ENCODE measurements at places on chromosomes 11 and 22. TPM values are rescaled to one million over a fixed set of nuclear protein-coding genes. Genes with fewer than 3 reads are reported as not detected.

The CHKA gene
- total RNA-seq: 23.6 TPM

The BACE1 gene
- total RNA-seq: 32.6 TPM

The PICK1 gene
- 20.7 TPM for total RNA-seq

The DRICH1 gene
- not detected for total RNA-seq

The CAPN5 gene
- total RNA-seq: 17.4 TPM

The CNIH2 gene
- total RNA-seq: 12.2 TPM

The RTN4R gene
- total RNA-seq: 1.9 TPM

The OR51E2 gene
- total RNA-seq: 0.38 TPM

The OR5D18 gene
- not detected for total RNA-seq

The LYVE1 gene
- 0.27 TPM for total RNA-seq

The FAT3 gene
- total RNA-seq: 41.0 TPM

The TMEM45B gene
- not detected for total RNA-seq

The MCAT gene
- 11.5 TPM for total RNA-seq

The YPEL1 gene
- 0.82 TPM for total RNA-seq

The SPTBN2 gene
- 18.2 TPM for total RNA-seq

The PDE3B gene
- 2.9 TPM for total RNA-seq

The TPH1 gene
- 0.32 TPM for total RNA-seq

The KRTAP5-8 gene
- not detected for total RNA-seq

The MUC15 gene
- 0.16 TPM for total RNA-seq

DNA sequence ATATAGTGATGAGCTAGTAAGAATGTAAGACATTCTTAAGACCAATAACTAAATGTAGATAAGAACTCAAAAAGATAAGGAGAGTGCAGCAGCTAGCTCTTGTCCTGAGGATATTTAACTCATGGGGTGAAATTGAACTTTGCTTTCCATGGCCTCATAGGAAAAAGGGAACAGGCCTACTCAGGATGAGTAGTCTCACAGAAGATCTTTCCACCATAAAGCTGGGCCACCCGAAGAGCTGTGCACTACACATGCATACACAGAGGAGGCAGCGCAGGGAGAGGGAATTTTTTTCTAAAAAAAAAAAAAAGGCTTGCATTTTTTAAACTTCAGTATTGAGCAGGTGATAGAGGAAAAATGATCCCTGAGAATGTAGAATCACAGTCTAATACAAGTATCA, 59.9 kb upstream of the CFAP300 start:
- no peak for DNase-seq

GRCh38 chr22:23904573-23905254, 10.5 kb downstream of the MIF start:
- DNase-seq: no peak

DNA sequence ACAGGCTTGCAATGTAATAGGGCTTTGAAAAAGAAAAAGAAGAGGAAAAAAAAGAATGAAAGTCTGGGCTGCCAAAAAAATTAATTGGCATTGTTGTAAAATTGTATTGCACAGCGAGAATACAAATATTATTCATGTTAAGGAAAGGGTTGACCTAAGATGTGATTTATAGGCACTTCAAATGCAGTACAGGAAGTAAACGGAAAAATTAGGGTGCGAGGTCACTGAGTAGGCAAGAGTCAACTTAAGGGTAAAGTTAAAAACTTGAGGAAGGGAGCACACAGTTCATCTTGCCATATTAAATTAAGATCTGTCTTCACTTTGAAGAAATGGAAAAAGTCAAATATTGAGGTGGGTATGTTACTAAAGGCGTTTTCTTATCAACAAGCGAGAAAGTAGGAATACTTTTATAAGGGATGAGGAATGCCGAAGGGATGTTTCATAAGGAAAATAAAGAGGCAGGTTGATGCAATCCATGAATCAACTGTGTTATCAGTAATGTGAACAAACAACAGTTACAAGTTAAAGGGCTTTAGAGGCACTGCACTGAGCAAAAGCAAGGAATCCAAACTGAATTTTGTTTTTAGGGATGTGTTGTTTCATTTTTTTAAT, 123.0 kb downstream of the WT1 start:
- peak; percentile 38 for DNase-seq

- peak; percentile 79 for DNase-seq
These were observed 83.5 kb upstream of the EIF3D start for GRCh38 chr22:36612458-36612857.

DNA sequence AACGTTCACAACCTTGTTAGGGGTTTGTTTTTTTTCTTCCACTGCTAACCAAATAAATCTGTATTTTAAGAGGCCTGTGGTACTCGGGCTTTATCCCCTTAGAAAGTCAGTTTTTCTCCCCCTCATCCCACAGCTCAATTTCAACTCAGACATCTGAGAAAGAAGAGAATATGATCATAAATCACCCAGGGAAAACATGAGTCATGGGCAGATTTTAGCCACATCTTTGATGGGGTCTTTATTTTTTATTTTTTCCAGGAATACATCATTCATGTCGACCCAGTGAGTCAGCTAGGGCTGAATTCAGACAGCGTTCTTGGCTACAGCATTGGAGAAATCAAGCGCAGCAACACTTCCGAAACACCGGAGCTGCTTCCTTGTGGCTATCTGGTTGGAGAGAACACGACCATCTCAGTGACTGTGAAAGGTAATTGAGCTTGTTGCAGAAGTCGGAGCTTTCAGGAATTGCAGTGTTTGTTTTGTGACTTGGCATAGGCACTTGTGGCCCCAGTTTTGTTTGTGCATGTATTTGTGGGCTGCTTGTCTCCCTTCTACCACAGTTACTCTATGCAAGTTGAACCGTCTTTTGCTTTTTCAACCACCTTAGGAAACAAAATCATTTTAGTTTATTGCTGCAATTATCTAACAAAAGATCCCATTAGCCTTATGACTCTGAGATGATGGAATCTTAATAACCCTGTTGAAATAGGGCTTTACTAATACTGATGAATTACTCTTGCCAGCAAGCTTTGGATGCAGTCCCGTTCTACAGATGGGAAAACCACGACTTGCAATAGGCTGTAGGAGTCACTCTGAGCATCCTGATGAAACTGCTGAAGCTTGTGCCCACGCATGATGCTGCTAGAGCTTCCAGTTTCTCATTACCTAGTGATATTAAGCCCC, 62.7 kb downstream of the DBX1 start:
- DNase-seq: peak; percentile 99

- no peak for DNase-seq
These were observed 755 bp downstream of the NRIP3 start for GRCh38 chr11:9002920-9003572.

GRCh38 chr11:102733232-102733875, 8.6 kb upstream of the MMP8 start:
- no peak for DNase-seq

GRCh38 chr11:44865866-44866272, 84.8 kb downstream of the TP53I11 start:
- no peak for DNase-seq

DNA sequence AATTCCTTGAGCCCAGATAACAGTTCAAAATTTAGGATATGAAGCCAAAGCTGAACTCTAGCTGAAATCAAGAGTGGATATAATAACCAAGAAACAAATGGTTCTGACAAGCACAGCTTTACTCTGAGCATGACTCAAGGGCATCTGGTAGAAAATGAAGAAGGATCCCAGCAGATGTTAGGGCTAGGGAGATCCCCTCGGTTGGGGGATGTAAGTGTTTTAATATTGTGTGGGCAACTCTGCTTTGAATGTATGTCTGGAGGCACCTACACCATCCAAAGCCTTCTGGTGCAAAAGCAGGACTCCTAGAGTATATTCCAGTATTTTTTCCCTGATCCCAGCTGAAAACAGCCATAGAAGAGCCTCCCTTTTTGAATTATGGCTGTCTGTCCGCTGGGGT, 61.7 kb downstream of the FLI1 start:
- DNase-seq: no peak

- no peak for DNase-seq
These were observed 684.3 kb upstream of the RAG2 start for GRCh38 chr11:37282367-37282766.

DNA sequence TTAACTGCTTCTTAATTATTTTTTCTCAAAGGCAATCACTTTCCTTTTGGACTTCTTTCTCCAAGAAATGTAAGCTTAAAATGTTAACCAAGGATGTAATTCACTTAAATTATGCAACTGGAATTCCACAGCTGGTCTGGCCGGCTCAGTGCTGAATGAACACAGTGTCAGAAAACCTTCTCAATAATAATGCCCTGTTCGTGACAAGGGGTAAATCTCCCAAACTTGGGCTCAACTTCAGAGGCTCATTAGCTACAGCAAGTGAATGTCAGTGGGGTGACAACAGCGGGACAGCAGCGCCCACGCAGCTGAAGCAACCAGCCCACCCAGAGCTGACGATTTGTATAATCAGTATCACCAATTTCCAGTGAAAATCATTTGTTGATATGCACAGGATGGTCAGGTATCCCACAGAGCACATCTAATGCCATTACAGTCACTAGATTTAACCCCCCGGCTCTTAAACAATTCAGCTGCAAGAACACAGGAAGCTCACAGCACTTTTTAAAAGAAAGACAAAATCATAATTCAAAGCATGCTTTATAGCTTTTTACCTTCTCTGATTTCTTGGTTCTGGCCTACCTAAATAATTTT, 704.8 kb downstream of the DLG2 start:
- DNase-seq: no peak

DNA sequence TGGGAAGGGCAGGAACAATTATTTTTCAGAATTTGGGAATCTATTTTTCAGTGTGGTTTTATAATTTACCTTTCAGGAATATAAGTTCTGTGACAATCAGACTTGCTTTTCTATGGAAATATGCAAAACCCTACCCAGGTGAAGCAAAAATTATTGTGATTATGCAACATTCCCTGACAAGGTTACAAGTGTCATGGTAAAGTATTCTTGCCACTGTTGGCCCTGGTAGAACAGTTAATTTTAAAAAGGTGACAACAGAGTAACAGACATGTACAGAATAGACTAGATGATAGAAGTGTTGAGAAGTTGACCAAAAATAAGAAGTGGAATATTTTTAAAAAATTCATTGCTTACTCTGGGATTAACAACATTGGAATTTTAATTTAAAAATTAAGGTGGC, 29.2 kb downstream of the TRAF6 start:
- DNase-seq: no peak

DNA sequence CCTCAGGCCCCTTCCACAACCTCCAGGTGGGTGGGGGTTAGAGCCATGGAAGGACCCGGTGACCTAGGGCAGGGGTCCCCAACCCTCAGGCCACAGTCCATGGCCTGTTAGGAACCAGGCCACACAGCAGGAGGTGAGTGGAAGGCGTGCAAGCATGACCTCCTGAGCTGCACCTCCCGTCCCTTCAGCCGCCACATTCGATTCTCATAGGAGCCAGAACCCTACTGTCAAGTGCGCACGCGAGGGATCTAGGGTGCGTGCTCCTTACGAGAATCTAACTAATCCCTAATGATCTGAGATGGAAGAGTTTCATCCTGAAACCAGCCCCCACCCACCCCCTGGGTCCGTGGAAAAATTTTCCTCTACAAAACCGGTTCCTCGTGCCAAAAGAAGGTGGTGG, 3.6 kb upstream of the KRTAP5-4 start:
- DNase-seq: no peak

- DNase-seq: no peak
These were observed 157.8 kb upstream of the DDI1 start for GRCh38 chr11:103878646-103879045.

DNA sequence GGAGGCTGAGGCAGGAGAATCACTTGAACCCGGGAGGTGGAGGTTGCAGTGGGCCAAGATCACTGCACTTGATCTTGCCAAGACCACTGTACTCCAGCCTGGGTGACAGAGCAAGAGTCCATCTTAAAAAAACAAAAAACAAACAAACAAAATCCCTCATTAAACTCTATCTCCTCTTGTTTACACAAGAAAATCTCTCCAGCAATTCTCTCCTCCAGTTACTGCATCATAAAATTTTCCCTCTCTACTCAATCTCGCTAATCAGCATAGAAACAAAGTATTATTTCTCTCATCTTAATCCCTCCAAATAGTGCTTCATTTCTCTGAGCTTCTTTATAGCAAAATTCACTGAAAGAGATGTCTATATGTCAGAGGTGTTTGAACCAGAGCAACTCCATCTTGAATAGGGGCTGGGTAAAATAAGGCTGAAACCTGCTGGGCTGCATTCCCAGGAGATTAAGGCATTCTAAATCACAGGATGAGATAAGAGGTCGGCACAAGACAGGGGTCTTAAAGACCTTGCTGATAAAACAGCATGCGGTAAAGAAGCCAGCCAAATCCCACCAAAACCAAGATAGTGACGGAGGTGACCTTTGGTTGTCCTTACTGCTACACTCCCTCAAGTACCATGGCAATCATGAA, 19.8 kb downstream of the MTMR2 start:
- no peak for DNase-seq
